Activated CD4-positive, alpha-beta T cell treated with anti-CD3 and anti-CD28 coated beads, Interleukin-2, amount 50 U/mL, for 16 hours (primary cell): ENCODE measurements at places on chromosomes 16 and 17.

GRCh38 chr16:27799896-27800295, 250.0 kb downstream of the KATNIP start:
- DNase-seq: no peak

DNA sequence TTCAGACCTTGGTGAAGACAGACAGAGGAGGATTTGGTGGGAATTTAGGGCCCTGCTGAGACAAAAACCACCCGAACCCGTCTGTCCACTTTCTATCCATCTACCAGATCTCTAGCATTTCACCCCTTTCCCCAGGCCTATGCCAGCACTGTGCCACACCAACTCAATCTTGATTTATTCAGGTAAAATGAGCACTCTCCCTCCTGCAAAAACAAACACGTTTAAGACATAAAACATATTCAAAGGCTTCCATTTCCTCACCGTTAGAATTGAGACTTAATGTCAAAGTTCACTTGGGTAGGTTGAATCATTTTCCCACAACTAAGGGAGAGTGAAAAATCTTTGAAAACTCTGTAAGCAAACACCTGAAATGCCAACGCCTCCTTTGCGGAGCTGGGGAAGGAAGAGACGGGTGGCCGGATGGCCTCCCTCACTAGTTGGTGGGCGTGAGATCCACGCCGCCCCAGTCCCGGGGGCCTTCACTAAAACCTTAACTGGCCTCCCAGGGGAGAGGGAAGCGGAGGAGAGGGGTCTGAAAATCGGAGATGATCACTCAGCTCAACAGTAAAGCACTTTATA, 862 bp downstream of the DCAKD start:
- DNase-seq: peak; percentile 51

GRCh38 chr16:75948441-75948840, 222.2 kb upstream of the CPHXL start:
- no peak for DNase-seq

DNA sequence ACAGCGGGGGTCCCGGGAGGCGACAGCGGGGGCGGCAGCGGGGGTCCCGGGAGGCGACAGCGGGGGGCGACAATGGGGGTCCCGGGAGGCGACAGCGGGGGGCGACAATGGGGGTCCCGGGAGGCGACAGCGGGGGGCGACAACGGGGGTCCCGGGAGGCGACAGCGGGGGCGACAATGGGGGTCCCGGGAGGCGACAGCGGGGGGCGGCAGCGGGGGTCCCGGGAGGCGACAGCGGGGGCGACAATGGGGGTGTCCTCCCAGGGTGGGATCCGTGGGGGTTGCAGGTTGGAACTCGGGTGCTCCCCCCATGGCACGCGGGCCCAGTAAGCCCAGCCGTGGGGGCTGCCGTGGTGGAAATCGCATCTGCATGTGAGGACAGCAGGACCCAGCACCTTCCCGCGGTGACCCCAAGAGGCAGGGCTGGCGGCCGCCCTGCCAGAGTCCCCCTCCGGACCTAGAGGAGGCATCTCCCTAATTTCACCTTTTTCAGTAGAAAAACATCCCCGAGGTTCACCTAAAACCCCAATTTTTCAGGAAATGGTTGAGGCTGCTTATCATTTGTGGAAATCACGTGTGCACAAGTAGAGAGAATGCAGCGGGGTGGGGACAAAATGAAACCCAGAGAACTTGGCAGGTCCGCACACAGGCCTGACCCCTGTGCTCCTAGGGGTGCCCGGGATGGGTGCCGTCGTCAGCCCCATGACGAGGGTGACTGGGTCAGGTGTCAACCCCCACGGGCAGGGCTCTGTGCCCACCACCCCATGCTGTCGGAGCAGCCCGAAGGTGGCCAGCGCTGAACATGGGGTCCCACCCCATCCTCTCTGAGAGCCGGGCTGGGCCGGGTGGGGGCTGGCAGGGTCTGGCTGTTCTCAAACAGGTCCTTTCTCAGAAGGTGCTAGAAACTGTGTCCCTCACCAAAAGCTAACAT, 10.5 kb upstream of the METRNL start:
- DNase-seq: no peak

DNA sequence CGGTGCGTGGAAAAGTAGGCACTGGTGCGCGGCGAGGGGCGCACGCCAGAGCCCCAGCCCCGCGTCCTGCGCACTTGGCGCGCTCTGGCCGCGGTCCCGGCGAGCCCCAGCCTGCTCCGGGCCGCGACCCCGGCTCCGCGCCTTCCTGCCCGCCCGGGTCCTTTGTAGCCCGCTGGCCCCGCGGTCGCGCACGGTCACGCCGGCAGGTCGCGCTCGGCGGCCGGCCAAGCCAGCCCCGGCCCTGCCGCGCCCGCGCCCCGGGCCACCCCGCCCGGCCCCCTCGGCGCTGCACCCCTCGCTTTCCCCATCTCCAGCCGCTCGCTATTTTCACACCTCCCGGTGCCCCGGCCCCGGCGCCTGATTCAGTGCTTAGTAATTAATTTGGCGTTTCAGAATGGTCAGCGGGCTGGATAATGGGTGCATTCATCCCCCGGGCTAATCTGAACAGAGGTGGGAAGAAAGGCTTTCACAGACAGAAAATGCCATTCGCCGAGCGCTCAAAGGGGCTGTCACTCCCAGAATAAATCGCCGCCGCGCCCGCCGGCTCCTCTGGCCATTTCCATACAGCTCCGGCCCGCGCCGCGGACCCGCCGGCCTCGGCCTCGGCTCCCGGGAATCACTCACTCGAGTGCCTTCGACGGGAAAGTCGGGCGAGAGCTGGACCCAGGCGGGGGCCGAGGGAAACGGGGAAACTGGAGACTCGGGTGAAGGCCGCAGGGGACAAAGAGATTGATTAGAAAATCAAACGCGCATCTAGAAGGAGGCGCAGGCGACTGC, 17.8 kb upstream of the NTN1 start:
- DNase-seq: no peak

GRCh38 chr16:11909653-11910545, 5.9 kb downstream of the GSPT1 start:
- DNase-seq: no peak

- no peak for DNase-seq
Measured at GRCh38 chr17:17532991-17533390, 36.8 kb upstream of the RASD1 start.

GRCh38 chr16:88886420-88886844, 20.0 kb upstream of the PABPN1L start:
- no peak for DNase-seq
